ENCODE measurements at places on chromosomes 1 and 21. TPM values are rescaled to one million over a fixed set of nuclear protein-coding genes. Genes with fewer than 3 reads are reported as not detected.
A peak's percentile ranks its signal among the peaks of the same experiment; 100 is the strongest.

DNA sequence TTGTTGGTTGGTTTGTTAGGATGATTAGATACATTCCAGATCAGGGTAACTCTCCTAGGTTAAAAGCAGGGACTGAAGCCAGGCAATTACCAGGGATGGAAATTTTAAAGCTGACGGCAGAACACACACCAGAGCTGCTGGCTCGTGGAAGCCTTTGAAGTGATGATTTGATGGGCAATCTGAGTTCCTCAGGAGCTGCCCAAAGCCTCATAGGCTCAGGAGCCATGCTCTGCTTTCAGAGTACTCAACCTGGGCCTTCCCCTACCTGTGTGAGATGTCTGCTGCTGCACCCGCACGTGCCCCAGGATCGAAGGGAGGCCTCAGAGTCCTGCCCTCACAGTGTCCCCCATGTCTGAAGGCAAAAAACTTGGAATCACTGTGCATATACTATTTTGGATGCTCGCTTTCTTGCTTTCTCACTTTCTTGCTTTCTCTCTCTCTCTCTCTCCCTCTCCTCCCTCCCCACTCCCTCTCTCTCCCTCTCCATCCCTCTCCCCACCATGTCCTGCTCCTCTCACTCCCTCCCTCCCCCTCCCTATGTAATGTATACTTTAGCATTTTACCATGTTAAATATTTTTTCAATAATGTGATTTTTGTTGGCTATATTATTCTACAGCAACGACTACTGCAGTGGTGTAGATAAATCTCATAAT is 18.0 kb downstream of the MGST3 start:
- H3K4me3 ChIP-seq = no peak overlapping the region
- H3K27me3 ChIP-seq = no peaks in the 10 kb centered on the region
- H3K27ac ChIP-seq = no peak overlapping the region
- H3K4me1 ChIP-seq = peaks cover 20% of the 10 kb centered on the region
- H3K36me3 ChIP-seq = peaks cover 25% of the 10 kb centered on the region
- DNase-seq = no peak

- no peaks in the 10 kb centered on the region for H3K27me3 ChIP-seq
- H3K36me3 ChIP-seq = peaks cover 12% of the 10 kb centered on the region
- no peak overlapping the region for H3K27ac ChIP-seq
- no peak for DNase-seq
- H3K4me1 ChIP-seq = no peaks in the 10 kb centered on the region
- no peak overlapping the region for H3K4me3 ChIP-seq
Observed at GRCh38 chr1:183517401-183517800, 45.1 kb downstream of the SMG7 start.

DNA sequence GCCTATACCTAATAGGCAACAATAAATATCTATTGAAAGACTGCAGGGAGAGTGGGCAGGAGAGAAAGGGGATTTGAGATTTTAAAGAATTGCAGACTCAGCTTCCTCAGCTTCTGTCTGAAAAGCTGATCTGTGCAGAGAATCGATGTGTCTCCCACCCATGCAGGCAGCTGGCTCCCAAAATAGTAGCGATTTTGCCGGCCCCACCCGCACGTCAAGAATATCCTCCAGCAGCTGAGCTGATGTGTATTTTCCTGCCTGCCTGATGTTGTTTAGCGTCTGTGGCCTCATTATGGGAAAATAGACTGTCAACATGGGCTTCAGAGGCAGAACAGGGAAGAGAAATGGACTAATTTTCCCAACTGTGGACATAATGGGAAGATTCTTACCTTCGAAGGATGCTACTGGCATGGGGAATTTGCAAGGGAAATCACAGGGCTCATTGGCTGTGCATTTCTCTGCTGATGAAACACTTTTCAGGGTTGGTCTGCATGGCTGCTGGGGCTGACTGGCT is 699.8 kb downstream of the PTPRU start:
- no peaks in the 10 kb centered on the region for H3K27me3 ChIP-seq
- DNase-seq = no peak
- H3K4me1 ChIP-seq = no peaks in the 10 kb centered on the region
- H3K36me3 ChIP-seq = no peaks in the 10 kb centered on the region
- H3K27ac ChIP-seq = no peak overlapping the region

DNA sequence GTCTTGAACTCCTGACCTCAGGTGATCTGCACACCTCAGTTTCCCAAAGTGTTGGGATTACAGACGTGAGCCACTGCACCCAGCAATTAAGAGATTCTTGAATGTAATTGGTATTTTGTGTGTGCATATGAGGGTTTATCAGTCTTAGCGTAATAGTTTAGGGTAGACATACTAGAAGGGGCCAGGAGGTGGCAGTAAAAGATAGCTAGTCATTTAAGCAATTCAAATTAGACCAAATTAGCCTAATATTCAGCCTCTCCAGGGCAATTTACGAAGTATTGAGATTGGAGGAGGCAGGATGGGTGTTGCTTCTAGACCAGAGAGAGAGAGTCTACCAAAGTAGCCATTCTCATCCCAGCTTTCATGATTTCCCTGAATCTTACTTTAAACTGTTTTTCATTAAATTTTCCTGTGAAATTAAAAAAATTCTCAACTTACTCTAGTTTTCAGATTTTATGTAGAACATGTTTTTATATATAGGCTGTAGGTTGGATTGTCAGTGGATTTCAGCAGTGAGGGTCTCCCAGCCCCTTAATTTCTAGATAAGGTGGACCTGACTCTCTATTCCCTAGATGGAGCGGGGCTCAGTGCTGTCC is 119.7 kb downstream of the HHAT start:
- no peaks in the 10 kb centered on the region for H3K27me3 ChIP-seq
- no peak overlapping the region for H3K4me3 ChIP-seq
- DNase-seq = no peak
- H3K4me1 ChIP-seq = no peaks in the 10 kb centered on the region

DNA sequence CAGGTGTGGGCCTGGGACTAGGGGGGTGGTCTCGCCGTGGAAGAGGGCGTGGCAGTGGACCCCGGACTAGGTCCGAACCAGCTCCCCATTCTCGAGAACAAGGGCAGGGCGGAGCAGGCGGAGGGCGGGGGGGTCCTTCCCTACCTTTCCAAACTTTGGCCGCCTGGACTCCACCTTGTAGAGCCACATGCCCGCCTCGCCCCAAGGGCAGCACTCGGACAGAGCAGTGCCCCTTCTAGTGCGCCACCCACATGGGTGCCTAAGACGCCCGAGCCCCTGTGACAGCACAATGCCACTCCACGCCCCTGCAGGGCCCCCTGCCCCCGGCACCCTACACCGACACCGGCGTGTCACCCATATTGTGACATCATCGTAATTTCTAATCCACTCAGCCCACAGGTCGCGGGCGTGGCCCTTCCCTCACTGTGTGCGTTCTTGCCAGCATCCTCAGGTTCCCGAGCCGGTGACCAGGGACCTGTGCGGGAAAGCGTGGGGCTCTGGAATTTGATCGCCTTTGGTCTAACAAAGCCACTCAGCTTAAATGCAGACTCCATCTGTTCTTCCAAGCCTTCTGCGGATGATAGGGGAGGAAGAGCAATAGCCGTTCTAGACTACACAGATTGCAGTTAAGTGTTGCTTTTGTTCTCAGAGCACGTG is 553 bp upstream of the STMN1 start:
- H3K27ac ChIP-seq = peak overlapping the region; percentile 30
- H3K4me1 ChIP-seq = peaks cover 20% of the 10 kb centered on the region
- no peaks in the 10 kb centered on the region for H3K27me3 ChIP-seq
- peak overlapping the region; percentile 88 for H3K4me3 ChIP-seq
- DNase-seq = no peak

DNA sequence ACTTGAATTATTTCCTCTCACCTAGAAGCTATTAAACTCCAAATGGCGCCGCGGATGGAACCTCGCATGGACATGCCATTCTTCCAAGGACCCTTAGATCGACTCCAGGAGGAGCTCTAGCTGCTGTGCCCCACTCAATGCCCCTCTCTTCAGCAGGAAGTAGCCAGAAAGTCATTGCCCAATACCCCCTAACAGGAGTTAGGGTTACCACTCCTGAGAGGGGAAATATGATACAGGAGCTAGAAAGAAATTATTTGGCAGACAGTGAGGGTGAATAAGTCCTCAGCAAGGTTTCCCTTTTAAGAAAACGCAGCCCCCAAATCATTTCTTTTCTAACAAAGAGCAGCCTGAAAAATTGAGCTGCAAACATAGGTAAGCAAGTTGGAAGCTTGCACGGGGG is 28.6 kb downstream of the TFB2M start:
- H3K27me3 ChIP-seq = no peaks in the 10 kb centered on the region
- H3K4me1 ChIP-seq = no peaks in the 10 kb centered on the region
- no peak overlapping the region for H3K27ac ChIP-seq
- no peak for DNase-seq
- H3K36me3 ChIP-seq = no peaks in the 10 kb centered on the region

GRCh38 chr1:244917073-244917670 is 52.8 kb upstream of the HNRNPU start:
- no peak for DNase-seq
- no peak overlapping the region for H3K4me3 ChIP-seq
- no peaks in the 10 kb centered on the region for H3K36me3 ChIP-seq
- no peak overlapping the region for H3K27ac ChIP-seq

DNA sequence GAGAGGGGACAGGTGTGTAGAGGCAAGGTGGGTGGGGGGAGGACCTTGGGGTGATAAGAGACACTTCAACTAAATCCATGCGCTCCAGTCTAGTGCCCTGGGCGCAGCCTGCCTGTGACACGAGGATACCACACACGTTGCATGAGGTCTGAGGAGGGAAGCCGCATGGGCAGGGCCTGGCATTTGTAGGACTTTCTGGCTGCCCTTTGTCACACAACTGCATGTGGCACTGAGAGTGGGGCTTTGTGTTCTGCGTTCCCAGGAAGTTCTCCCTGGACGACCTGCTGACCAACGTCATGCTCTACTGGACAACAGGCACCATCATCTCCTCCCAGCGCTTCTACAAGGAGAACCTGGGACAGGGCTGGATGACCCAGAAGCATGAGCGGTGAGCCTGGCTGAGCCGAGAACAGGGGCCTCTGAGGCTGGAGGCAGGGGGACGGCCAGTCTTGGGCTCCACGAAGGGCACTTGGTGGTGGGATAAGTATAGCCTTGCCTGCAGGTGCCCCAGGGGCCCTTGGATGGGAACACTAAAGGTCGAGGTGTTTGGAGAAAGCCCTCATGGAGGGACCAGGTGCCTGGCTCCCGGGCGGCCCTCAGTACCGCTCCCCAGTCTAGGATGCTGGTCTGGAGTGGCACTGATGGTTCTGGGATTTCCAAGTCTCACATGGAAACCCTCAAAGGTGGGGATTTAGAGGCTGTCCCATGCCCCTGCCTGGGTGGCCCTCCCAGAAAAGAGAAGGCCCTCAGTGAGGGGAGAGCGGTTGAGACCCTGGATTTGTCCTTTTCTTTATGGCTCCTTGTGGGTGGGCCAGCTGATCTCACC is 34.5 kb downstream of the EPHX1 start:
- no peak overlapping the region for H3K4me3 ChIP-seq
- no peak for DNase-seq
- peaks cover 30% of the 10 kb centered on the region for H3K36me3 ChIP-seq
- H3K27ac ChIP-seq = no peak overlapping the region

GRCh38 chr1:208240662-208241355 is 3.4 kb downstream of the PLXNA2 start:
- peak overlapping the region; percentile 80 for H3K4me3 ChIP-seq
- DNase-seq = no peak
- peaks cover 2% of the 10 kb centered on the region for H3K36me3 ChIP-seq
- peaks cover 47% of the 10 kb centered on the region for H3K4me1 ChIP-seq
- H3K27ac ChIP-seq = no peak overlapping the region

GRCh38 chr1:219292999-219293398 is 119.3 kb downstream of the LYPLAL1 start:
- no peaks in the 10 kb centered on the region for H3K36me3 ChIP-seq
- no peaks in the 10 kb centered on the region for H3K27me3 ChIP-seq
- no peak overlapping the region for H3K27ac ChIP-seq
- peaks cover 20% of the 10 kb centered on the region for H3K4me1 ChIP-seq
- H3K4me3 ChIP-seq = no peak overlapping the region
- no peak for DNase-seq

GRCh38 chr21:42063571-42064521 is 7.3 kb upstream of the UMODL1 start:
- no peaks in the 10 kb centered on the region for H3K4me1 ChIP-seq
- no peaks in the 10 kb centered on the region for H3K36me3 ChIP-seq
- no peak overlapping the region for H3K27ac ChIP-seq
- H3K27me3 ChIP-seq = no peaks in the 10 kb centered on the region
- peak overlapping the region; percentile 5 for H3K4me3 ChIP-seq

DNA sequence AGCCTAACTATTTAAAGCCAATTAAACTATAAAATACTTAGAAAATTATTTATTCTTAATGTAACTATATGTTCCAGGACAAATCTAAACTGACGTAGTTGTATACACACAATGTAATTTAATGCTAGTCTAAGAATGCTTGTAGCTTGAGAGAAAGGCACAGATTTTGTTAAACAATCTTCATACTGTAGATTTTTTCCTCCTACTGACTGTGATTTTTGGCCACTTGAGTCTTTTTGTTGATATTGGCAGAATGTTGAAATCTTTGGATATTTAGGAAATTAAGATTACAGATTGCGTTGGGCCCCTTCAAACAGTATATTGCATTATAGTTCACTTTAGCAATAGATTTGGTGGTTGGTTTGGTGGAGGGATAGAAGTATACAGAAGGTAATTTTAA is 40.5 kb downstream of the ATF3 start:
- H3K4me3 ChIP-seq = no peak overlapping the region
- peaks cover 13% of the 10 kb centered on the region for H3K4me1 ChIP-seq
- H3K27me3 ChIP-seq = no peaks in the 10 kb centered on the region
- no peaks in the 10 kb centered on the region for H3K36me3 ChIP-seq

- H3K4me3 ChIP-seq = no peak overlapping the region
- no peaks in the 10 kb centered on the region for H3K27me3 ChIP-seq
- no peaks in the 10 kb centered on the region for H3K36me3 ChIP-seq
- no peak overlapping the region for H3K27ac ChIP-seq
- no peak for DNase-seq
Observed at GRCh38 chr1:2159124-2159523, 35.4 kb downstream of the FAAP20 start.

- DNase-seq = no peak
- H3K27me3 ChIP-seq = no peaks in the 10 kb centered on the region
- no peak overlapping the region for H3K27ac ChIP-seq
Observed at GRCh38 chr1:214801191-214801590, 198.2 kb downstream of the CENPF start.

MASP2 gene
- total RNA-seq = not detected

SPRR2B gene
- not detected for total RNA-seq

HSPG2 gene
- total RNA-seq = 684 TPM

C1orf115 gene
- 9.7 TPM for total RNA-seq

CRP gene
- not detected for total RNA-seq

AK5 gene
- total RNA-seq = 1.4 TPM

JAM2 gene
- 20.9 TPM for total RNA-seq

All from thoracic aorta (tissue), 2 donors.